NCI-H1436 (cell line): ENCODE measurements at places on chromosomes 7 and 10.

- DNase-seq = no peak
Observed at GRCh38 chr7:140667476-140667875, 5.3 kb upstream of the ADCK2 start.

DNA sequence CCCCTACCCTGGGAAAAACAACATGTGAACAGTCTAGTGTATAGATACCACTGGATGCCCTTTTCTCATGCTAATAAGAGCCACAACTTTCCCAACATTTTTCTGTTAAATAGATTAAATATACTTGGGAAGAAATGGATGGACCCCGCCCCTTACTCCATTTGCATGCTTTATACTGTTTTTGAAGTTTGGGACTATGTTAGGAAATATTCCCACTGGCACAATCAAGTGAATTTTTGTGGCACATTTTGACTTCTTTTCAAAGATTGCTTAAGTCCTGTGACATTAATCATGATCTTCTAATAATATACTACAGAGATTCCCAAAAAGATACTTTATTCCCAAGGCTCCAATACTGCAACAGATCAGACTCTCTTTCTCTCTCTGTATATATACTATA is 216.6 kb downstream of the TWIST1 start:
- no peak for DNase-seq

DNA sequence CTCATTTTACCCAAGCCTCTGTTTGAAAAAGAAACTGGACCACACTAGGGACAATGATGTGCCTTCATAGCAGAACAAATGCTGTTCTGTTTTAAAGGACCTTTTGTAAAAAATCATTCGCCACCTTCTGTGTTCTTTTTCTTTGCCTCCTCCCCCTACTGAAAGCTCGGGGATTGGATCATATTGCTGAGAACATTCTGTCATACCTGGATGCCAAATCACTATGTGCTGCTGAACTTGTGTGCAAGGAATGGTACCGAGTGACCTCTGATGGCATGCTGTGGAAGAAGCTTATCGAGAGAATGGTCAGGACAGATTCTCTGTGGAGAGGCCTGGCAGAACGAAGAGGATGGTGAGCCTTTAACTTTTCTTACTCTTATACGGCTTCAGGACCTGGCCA is 62.2 kb downstream of the POLL start:
- DNase-seq = no peak

GRCh38 chr10:128062881-128063563 is 63.2 kb downstream of the MKI67 start:
- no peak for DNase-seq

- no peak for DNase-seq
Observed at GRCh38 chr10:5952731-5953385, 24.5 kb downstream of the IL15RA start.

DNA sequence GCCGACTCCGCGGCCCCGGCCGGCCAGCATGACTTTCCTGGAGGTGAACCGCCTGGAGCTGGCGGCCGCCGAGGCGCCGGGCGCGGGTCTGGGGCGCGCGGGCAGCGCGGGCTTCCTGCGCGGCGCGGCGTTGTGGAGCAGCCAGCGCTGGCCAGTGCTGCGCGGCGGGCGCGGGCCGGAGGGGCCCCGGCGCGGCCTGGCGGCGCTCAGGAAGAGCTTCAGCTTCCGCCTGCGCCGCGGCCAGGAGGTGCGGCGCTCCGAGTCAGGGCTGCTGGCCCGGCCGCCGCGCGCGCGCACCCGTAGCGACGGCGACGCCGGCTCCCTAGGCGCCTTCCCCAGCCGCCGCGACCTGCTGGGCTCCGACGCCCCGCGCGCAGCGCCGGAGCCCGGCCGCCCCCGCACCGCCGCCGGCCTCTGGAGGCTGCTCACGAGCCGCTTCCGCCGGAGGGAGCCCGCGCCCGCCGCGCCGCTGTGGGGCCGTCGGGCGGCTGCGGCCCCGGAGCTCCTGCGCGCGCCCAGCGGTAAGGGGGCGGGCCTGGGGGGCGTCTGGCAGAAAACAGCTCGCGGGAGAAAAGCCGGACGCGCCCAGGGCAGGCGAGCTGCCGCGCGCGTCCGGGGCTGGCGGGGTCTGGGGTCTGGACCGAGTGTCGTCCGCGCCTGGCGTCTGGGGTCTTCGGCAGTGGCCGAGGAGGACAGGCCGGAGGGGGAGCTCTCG is 29.0 kb downstream of the AGAP3 start:
- no peak for DNase-seq

GRCh38 chr7:149664176-149664575 is 109.2 kb downstream of the ZNF467 start:
- DNase-seq = no peak

DNA sequence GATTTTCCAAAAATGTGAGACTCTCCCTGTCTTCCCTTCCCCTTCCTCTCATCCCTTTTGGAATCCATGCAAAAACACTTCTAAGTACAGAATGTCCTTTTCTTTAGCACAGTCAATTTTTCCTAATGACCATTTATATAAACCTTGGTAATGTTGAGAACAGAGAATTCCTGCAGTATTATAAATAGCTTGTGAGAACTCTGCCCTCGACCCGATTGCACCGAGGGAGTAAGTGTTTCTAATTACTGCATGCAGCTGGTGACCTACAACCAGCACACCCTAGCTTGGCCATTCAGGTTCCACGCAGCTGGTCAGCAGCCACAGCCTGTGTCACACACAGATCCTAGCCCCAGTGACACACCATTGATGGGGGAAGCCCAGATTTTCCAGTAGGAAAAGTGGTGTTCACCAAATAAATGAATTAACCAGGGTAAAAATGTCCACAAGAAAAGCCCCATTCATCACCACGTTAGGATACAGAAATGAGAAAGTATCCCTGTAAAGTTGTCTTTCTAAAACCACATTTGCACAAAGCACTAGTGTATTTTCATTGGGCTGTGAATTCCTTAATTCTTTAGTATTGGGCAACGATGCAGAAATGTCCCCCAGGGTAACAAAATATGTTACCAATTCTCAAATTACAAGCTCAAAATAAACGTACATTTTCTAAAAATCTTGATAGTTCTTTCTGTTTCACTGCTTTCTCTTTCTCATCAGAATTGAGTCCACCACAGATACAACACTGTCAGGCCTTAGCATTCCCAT is 499.0 kb upstream of the KLF6 start:
- no peak for DNase-seq

DNA sequence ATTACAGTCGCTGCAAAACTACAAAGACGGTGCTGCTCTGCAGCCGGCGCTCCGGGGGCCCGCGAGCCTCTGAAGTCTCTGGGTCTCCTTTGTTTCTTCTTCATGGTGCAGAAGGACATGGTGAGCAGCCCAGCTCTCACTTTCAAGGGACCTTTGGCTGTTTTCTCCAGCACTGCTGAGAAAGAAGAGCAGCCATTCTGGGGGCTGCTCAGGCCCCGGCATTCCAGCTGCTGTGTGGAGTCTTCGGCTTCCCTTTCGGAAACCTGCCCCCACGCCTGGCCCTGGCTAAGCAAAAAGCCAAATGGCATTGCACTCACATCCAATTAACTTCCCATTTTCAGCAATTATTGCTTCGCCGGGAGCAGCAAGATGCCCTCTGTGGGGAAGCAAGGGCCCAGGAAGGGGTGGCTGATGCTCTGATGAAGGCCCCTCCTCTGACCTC is 555.7 kb downstream of the PTPRN2 start:
- no peak for DNase-seq

DNA sequence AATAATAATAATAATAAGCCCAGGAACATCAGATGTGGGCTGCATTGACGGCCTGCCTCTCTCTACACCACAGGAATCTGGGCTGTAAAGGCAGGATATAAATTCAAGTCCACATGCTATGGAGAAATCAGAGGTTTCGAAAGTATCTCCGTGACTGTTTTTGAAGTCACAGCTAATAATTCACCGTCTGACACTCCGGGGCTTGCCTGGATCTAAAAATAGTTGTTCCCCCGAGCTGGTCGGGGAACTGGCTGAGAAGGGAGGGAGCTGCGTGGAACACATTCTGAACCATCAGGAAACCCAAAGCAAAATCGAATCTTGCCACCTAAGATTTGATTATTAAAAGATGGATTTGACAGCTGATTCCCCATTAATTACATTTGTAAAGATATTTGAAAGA is 35.4 kb downstream of the KLF6 start:
- DNase-seq = no peak

GRCh38 chr10:34862892-34863291 is 47.8 kb upstream of the PARD3 start:
- no peak for DNase-seq

GRCh38 chr7:42414941-42415505 is 178.0 kb upstream of the GLI3 start:
- DNase-seq = no peak

DNA sequence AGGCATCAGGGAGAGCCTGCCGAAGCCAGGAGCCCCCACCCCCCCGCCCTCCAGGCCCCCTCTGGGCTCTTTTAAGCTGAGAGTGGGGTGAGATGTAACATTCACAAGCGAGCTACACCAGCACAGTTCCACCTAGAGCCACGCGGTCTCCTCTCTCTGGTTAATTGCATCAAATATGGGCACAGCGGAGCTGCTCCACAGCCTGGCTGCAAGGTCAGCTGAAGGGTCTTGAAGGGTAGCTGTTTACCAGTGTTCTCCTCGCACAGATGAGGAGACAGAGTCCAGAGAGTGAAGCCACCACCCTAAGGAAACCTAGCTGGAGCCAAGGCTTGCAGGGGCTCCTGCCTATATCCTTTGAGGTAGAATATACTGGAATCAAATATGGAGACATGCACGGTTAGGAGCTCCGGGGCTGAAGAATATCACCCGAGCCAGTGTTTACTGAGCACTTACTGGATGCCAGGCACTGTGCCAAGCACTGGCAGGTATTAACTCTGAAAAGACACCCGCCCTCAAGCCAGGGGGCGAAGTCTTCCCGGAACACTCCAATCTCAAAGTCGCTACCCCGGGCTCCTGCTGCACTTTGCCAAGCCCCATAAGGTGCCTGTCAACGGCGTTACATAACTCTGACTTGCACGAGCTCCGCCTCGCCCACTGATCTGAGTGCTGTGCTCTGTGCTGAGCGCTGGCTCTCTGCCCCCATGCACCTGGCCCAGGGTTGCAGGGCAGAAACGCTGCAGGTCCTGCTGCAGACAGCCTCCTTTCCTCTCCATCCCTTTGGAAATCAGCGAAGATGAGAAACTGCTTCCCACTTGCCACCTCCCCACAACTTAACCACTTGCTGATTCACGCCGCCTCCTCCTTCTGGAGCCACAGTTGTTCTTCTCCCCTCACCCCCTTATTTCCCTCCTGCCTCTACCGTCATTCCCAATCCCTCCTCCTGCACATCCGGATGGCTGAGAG is 5.4 kb downstream of the CHST15 start:
- peak; percentile 86 for DNase-seq

DNA sequence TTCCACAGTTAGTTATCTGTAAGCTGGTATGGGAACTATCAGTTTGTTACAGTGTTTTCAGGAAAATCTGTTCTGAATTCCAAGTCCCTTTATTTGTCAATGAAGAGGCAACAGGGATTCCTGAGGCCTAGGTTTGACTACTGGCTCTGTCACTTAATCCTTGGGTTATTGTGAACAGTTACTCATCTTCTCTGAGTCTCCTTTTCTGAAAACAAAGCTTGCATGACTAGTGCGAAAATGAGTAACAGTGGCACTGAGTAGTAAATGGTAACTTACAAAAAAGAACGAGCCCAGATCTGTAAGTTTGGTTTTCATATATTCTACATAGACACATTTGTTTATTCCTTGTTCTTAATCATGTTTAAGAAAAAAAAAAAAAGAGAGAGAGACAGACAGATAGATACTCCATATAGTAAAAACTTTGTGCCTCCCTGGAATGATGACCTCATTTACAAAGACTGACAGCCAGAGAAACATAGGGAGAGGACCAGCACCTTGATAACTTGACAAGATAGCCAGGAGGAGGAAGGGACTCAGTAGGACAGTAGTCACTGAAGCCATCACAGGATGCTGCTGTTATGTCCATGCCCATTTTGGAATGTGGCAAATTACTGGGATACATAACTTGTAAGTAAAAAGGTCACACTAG is 1.9 kb downstream of the MRPS33 start:
- no peak for DNase-seq

GRCh38 chr7:155763691-155764437 is 48.4 kb downstream of the SHH start:
- DNase-seq = no peak

GRCh38 chr10:49309691-49310411 is 10.9 kb downstream of the C10orf71 start:
- DNase-seq = no peak

GRCh38 chr10:79404690-79405131 is 40.7 kb downstream of the ZCCHC24 start:
- no peak for DNase-seq

DNA sequence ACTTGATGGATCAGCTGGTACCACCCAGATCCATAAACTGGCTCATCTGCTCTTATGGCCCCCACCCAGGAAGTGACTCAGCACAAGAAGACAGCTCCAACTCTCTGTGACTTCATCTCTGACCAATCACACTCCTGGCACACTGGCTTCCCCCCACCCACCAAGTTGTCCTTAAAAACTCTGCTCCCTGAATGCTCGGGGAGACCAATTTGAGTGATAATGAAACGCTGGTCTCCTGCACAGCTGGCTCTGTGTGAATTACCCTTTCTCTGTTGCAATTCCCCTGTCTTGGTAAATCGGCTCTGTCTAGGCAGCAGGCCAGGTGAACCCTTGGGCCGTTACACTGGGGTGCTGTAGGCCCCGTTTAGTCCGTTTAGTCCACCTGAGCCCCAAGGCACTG is 23.4 kb upstream of the BNIP3 start:
- DNase-seq = no peak

GRCh38 chr10:124033887-124034218 is 59.5 kb downstream of the CHST15 start:
- DNase-seq = no peak

DNA sequence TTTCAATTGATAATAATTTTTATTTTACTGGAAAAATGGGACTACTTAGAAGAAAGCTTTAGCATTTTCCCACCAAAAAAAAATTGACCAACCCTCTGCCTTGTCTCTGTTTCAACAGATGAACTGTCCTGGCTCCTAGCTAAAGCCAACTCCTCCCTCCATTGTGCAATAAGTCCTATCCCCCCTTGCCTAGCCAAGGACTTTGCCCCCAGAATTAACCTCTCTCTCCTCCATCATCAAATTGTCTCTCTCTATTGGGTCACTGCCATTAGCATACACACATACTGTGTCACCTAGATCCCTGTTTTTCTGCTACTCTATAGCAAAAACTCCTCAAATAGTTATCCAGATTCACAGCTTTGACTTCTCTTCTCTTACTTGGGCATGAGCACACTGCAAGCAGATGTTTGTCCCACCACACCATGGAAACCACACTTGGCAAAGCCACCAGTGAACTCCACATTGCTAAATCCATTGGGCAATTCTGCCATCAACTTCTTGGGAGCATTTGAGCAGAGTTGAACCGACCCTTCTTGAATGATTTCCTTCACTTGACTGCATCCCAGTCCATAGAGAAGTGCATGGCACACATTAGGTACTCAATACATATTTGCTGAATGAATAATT is 91.4 kb upstream of the NEBL start:
- DNase-seq = no peak

GRCh38 chr10:108410236-108410635 is 1245.7 kb upstream of the SORCS1 start:
- DNase-seq = no peak

DNA sequence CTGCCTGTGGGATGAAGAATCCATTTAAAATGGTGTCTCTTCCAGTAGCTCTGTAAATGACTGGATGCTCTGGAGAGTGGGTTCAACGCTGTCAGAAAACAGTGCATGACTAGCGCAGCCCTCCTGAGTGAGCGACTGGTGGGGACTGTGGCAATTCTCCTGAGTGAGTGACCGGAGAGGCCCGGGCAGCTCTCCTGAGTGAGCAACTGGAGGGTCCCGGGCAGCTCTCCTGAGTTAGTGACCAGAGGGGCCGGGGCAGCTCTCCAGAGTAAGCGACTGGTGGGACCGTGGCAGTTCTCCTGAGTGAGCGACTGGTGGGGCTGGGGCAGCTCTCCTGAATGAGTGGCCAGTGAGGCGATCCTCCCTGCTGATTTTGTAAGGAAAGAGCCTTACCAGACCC is 85.5 kb downstream of the WDR37 start:
- DNase-seq = no peak
